Fibroblast of villous mesenchyme (primary cell): ENCODE measurements at places on chromosomes 5 and 9.

DNA sequence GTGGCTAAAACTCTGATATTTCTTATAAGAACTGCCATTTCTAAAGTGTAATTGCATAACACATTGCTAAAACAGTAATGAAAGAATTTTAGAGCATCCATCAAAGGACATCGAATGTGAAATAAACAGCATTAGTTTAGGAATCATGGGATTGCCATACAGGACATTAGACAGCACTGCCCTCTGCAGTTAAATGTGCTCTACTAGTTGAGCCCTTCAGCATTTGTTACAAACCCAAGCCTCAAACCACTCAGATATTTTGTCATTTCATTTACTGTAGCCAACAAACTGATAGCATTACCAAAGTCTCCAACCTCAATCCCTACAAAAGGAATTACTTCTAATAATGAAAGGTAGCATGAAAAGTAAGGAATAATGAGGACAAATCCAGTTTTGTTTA lies 116.8 kb upstream of the COX7C start:
- DNase-seq: no peak

GRCh38 chr9:68507130-68507805 lies 33.4 kb downstream of the TMEM252 start:
- peak; percentile 47 for DNase-seq

DNA sequence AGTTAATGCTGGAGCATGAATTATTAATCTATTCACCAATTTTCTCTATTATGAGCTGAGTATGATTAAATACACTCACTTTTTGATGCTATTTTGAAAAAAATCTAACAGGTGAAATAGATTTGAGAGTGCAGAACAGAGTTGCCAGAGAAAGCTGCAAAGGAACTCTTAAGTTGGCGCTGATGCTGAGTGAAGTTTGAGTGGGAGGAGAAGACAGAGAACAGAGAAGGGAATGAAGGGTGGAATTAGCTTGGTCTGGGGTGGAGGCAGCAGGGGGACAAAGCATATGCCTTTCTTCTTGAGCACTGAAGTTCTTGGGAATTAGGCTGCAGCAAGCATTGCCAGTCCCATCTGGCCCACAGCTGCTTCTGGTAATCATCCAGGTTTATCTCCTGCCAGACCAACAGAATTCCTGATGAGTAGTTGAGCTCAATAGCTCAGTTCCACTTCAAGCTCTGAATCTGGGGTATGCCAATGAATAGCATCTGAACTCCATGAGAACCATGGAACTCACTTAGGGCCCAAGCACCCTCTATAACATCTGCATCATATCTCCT lies 290.1 kb downstream of the HINT1 start:
- no peak for DNase-seq

- peak; percentile 85 for DNase-seq
Measured at GRCh38 chr9:111965566-111966019, 69.0 kb downstream of the UGCG start.
